ENCODE measurements at places on chromosomes 1 and 21.
A peak's percentile ranks its signal among the peaks of the same experiment; 100 is the strongest.

DNA sequence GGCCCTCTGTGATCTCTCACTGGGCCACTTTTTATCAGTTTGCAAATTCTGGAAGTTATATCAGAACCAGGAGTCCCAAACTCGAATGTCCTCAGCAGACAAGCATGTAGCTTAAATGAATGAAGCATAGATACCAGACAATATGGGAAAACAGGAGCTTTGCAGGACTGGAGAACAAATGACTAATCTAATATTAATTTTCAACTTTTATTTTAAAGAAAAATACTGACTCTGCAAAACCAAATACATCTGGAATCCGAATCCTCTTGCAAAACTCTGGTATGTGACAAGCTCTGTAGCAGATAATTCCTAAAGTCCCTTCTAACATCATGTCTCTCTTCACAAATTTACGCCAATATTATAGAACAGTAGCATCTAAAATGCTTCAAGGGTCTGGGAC lies 427.4 kb downstream of the TTLL7 start:
- DNase-seq: no peak

- DNase-seq: no peak
Measured at GRCh38 chr1:101299141-101299540, 62.3 kb downstream of the S1PR1 start.

GRCh38 chr1:69077198-69077597 lies 490.5 kb upstream of the LRRC7 start:
- no peak for DNase-seq

- no peak for DNase-seq
Measured at GRCh38 chr1:51819810-51820209, 58.7 kb downstream of the NRDC start.

DNA sequence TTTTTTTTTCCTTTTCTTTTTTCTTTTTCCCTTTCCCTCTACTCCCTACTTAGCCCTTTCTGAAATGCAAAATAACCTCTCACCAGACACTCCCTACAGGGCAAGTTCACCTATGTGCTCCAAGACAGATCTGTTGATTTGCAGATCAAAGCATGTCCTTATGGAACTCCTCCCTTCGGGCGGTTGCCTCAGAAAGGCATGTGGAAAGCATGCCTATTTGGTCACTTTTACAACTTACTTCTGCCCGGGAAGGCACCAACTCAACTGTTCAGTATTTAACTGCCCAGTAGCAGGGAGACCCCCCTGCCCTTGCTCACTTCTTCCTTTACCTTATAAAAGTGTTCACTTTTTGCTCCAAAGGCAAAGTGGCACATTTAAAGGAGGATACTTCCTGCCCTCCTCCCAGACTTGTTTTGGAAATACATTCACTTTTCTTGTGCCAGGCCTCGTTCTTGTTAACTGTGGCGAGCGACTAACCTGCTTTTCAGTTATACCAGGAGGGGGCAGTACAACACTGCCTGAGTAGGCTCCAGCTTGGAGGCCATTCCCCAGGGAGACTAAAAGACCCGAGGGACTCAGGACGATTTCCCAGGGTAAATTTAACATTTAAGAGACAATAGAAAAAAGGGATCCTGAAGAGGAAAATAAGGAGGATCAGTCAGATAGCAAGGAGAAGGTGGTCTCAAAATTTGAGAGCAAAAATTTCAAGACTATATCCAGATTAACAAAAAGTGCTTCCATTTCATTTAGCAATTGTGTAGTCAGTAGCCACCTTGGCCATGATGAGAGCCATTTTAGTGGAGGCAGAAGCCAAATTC lies 12.3 kb upstream of the SLAMF7 start:
- peak; percentile 74 for DNase-seq

DNA sequence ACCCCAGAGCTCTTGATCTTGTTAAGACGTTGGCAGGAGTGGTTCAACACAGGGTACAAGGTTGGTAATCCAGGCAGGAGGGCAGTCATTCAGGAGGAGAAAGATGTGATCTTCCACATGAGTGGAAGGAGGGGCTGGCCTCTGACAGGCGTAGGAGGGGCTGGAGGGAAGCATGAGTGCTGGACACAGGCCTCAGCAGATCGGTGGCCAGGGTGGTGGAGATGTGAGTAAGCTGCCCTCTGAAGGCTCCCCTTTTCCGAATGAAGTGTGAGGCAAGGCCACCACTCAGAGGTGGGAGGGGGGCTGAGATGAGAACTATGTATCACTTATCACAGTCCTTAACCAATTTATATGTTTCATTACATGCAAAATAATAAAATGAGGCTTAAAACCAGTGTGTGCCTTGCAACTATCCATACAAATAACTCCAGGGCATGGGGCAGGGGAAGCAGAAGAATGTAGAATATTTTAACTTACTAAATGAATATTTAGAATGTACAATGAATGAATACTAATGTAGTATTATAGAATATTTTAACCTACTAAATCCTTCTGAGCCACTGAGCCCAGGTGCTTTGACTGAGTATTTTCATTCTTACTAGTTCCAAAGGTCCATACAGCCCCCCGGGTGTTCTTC lies 103.5 kb upstream of the TLR5 start:
- DNase-seq: no peak

DNA sequence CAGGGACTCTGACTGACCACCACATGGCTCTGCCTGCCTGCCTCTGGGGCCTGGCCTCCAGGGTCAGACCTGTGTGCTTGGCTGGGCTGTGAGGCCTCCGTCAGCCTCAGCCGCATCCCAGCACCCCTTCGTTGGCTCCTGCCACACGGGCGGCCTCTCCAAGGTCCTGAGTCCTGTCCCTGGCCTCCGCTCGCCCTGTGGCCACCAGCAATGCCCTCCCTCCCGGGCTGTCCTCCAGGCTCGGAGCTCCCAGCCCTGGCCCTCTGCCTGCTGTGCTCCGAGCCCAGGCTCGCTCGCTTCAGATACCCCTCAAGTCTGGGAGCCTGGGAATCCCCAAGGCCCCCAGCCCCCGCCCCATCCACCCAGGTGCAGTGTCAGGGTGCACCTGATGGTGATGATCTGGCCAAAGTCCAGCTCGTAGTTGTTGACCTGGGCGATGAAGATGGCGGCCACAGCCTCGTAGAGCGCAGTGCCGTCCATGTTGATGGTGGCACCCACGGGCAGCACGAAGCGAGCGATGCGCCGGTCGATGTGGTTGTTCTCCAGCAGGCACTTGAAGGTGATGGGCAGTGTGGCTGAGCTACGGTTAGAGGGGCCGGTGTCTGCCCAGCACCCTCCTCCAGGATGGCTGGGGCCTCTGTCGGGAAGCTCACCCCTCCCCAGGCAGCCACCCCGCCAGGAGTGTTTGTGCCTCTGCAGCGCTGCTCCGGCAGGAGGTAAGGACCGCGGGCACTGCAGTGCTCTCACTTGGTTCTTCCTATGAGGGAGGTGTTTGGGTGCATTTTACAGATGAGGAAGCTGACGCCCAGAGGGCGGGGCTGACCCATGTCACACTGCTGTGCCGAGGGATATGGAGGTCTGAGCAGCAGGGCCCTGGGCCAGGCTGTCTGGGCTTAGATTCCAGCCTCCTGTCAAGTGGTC lies 28.5 kb downstream of the PODN start:
- no peak for DNase-seq

- DNase-seq: no peak
Measured at GRCh38 chr1:36772647-36773495, 261.4 kb downstream of the GRIK3 start.

- no peak for DNase-seq
Measured at GRCh38 chr1:155892796-155893195, 18.4 kb downstream of the RIT1 start.

GRCh38 chr1:94602316-94602715 lies 60.8 kb upstream of the F3 start:
- DNase-seq: no peak

DNA sequence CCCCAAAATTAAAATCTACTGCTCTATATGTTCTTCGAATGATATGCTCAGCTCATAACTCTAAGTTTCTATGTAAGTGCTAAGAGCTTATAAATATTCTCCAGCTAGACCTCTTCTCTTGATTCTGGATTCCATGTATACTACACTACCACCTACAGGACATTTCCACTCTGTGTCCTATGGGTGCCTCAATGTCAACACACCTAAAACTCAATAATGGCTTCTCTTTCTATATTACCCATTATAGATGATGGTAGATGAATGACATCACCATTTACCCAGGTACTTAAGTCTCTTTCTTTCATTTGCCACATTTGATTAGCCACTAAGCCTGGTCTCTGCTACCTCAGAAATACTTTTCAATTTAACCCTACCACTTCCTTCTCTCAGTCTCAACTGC lies 41.3 kb downstream of the TBX19 start:
- DNase-seq: no peak

DNA sequence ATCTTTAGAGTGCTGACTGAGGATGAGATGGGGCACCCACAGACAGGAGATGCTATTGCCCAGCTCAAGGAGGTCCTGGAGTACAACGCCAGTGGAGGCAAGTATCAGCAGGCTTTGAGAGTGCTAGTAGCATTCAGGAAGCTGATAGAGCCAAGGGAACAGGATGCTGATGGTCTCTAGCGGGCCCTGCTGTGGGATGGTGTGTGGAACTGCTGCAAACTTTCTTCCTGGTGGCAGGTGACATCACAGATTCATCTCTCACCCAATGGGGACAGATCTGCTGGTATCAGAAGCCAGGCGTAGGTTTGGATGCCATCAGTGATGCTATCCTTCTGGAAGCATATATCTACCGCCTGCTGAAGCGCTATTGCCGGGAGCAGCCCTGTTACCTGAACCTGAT lies 609.8 kb upstream of the NCAM2 start:
- no peak for DNase-seq

- no peak for DNase-seq
Measured at GRCh38 chr1:164805399-164805798, 246.4 kb downstream of the PBX1 start.

DNA sequence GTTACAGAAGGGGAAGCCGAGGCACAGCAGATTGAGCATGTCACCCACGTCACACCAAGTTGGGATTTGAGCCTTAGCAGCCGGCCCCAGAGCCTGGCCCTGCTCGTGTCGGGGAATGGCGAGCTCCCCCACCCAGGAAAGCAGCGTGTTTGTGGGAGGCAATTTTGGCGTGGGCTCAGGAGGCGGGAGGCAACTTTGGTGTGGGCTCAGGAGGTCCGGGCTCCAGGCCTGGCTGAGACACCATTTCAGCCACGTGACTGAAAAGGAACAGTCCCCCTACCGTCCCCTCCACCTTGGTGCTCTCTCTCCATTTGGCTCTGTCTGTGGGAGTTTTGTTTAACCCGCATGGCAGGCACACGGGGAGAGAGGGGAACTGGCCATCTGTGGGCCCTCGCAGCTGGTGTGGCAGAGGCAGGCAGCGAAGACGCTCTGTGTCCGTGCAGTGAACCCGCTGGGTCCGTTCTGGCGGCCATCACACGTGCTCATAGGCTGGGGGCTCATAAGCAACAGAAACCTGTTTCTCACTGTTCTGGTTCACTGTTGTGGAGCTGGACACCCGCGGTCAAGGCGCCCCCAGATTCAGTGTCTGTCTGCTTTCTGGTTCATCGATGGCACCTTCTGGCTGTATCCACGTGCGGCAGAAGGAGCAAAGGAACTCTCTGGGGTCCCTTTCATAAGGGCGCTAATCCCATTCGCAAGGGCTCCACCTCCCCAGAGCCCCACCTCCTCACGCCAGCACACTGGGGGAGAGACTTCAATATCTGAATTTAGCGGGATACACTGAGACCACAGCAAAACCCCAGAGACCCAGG lies 110.2 kb downstream of the CRYAA start:
- DNase-seq: no peak

Data from iPS DF 19.7 (cell line).